Cerebellar nuclear complex (tissue), 1 donor: ENCODE measurements at places on chromosomes 5 and 9.

DNA sequence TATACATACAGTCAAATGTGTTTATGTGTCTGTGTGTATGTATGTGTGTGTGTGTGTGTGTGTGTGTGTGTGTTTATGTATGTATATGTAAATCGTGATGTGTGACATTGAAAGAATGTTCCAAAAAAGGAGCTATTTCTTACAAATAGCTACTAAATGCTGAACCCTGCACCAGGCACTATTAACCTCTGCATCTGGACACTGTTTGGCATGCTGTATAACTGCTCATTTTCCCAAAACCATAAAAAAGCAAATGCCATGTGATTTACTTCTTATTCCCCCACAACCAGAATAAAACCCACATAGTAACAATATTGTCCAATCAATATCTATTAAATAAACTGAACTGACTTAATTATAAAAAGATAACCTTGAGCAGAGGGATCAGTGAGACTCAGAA is 91.1 kb downstream of the NR6A1 start:
- DNase-seq: no peak

DNA sequence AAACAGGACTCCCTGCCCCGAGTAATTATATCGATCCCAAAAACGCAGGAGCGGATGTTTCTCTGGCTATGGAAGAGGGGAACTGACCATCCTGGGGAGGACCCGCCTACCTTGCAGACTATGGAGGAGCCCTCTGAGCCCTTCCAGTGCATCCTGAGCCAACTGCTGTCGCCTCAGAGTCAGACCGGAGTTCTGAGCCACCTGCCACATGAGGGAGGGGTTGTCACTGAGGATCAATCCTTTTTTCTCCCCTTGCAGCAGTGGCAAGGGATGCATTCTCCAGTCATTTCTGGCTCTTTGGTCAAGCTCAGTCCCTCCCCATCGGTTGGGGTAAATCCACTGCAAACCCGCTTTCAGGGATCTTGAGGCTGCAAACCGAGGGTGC is 709 bp downstream of the FANCG start:
- DNase-seq: no peak

DNA sequence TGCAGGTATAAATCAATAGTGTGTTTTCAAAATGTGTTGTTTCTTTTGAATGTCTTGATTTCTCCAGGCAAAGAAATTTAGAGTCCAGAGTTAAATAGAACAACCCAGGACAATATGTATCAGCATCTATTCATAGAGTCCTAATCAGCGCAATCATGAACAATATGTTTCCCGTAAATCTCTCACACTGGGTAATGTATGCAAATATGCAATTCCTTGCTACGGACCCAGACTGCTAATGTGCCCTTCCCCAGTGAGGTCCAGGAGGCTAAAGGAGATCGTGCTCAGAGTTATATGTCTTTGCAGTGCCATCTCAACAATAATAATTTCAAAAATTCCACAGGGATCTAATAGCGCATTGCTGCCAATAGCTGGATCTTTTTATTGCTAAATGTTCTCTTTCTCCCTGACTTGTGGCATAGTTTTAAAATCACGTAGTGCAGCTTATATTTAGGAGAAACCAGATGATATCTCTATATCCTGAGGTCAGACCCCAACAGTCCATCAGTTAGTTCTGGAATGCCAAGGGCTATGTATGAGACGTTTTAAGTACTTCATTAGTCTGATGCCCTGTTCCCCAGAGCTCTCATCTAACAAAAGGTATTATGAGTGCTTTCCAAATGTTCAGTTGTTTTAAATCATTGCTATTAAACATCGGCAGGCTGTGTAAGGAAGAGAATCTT is 145.1 kb downstream of the MARCHF11 start:
- DNase-seq: no peak

DNA sequence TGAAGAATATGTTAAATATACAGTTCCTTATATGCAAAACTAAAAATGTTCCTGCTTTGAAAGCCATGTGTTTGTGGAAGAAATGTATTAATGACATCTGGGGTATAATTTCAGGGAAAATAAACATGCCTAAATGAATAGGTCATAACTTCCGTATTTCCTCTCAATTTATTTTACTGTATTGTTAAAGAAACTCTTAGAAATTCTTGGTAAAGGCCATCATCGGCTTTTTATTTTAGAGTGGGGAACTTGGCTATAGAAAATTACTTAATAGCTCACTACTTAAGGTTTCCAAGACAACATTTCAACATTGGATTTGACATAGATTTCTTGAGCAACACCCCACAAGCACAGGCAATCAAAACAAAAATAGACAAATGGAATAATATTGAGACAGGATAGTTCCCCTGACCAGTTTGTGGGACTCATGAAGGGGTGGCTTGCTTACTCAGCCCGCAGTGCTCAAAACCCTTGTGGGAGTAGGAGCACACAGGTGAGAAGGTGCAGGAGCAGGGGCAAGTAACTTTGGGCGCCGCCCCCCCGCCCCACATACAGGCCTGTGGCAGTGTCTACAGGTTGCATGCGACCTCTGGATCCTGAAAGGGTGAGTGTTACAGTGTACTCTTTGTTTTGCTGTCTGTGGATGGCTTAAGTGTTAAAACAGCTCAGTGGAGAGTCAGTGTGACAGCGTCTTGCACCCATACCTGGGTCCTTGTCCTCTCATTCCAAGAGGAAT is 891.4 kb upstream of the C9orf72 start:
- DNase-seq: no peak

DNA sequence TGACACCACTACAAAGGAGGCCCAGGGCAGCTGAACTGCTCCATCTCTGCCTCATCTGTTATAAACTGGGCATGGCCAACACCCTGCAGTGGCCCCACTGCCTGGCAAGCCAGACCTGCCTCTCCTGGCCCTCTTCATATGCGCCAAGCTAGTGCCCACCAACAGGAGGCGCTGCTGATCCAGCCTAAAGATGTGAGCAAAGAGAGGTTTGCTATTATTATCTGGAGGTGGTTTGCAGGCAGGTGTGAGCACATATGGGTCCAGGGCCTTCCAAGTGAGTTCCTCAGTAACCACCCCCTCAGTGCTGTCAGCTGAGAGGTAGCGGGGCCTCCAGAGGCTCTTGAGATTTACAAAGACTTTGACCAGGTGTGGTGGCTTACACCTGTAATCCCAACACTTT is 232.2 kb downstream of the SYK start:
- DNase-seq: no peak
